ENCODE measurements at places on chromosomes 12 and 14. TPM values are rescaled to one million over a fixed set of nuclear protein-coding genes. Genes with fewer than 3 reads are reported as not detected.

Gene PZP
- total RNA-seq: not detected

Gene GLIPR1L1
- not detected for total RNA-seq

Gene MUCL1
- not detected for total RNA-seq

Gene EID3
- total RNA-seq: 4.2 TPM

Gene EGLN3
- 12.0 TPM for total RNA-seq

Gene KRT6B
- total RNA-seq: not detected

DNA sequence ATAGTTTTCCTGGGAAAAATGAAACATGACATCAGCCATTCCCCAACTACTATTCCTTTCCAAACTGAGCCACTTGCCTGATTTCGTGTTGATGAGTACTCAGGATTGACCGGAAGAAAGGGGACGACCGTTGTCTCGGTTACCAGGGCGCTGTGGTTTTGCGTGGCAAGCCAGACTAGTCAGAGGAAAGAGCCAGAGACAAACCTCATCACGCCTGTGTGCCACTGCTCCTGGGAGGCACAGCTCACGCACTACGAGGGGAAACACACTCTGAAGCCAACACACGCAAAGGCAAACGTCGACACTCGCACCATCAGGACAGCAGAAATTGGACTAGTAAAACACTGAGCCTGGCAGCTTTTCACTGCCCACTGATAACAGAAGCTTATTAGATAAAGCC, 35.0 kb downstream of the GIT2 start:
- DNase-seq: no peak

DNA sequence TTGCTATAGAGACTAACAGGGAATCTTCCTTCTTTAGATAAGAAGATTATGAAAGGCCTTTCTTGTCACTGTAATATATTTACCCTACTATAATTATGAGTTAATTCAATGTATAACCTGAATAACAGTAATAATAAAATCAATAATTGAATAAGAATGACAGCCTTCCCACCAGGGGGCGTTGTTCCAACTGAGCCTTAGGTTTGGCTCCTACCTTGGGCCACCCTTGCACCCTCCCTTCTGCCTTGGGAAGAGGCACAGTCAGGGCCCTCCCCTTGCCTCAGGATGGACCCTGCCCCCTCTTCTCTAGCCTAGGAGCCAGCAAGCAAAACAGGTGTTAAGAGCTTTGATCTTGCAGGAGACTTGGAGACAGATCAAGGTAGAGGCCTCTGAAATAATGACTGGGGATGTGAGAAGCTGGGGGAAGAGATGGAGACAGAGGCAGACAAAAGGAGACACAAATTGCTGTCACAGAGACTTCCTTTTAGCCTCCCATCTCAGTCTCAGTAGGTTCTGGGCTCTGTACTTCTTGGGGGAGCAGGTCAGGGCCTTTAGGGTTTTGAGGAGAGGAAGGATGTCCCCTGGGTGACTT, 40.1 kb upstream of the CISTR start:
- DNase-seq: peak; percentile 17

GRCh38 chr14:57071639-57072038, 197.1 kb downstream of the EXOC5 start:
- DNase-seq: no peak

GRCh38 chr12:124545508-124546418, 21.6 kb downstream of the NCOR2 start:
- DNase-seq: peak; percentile 75

GRCh38 chr12:11540615-11541310, 108.7 kb upstream of the ETV6 start:
- no peak for DNase-seq

GRCh38 chr12:74412606-74413230, 124.9 kb upstream of the ATXN7L3B start:
- no peak for DNase-seq

DNA sequence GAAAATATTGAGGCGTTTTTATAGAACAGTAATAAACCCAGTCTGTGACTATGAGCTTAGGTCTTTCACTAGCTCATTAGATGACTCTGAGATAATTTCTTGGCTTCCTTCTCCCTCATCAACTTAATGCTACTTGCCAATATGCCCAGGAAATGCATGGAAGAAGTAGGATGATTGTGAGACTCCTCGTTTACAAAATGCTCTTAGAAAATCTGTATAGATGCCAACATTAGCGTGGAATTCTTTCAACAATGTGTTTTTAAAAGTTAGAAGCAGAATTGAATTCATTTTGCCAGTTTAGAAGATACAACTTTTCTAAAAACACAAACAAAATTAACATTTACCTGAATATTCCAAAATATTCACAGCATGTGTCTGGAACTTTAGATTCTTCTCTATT, 424.6 kb downstream of the BTG1 start:
- DNase-seq: no peak

- DNase-seq: no peak
Observed at GRCh38 chr14:103094406-103095209, at the start of gene EXOC3L4. Gene EXOC3L4 (plus strand): TSS chr14:103094725. CDS start chr14:103100220, 5,495 bp downstream.

GRCh38 chr12:7221486-7221885, 32.0 kb downstream of the PEX5 start:
- no peak for DNase-seq

GRCh38 chr14:51977075-51977474, 12.3 kb upstream of the RTRAF start:
- DNase-seq: no peak

GRCh38 chr14:98278800-98279199, 993.2 kb downstream of the BCL11B start:
- no peak for DNase-seq

DNA sequence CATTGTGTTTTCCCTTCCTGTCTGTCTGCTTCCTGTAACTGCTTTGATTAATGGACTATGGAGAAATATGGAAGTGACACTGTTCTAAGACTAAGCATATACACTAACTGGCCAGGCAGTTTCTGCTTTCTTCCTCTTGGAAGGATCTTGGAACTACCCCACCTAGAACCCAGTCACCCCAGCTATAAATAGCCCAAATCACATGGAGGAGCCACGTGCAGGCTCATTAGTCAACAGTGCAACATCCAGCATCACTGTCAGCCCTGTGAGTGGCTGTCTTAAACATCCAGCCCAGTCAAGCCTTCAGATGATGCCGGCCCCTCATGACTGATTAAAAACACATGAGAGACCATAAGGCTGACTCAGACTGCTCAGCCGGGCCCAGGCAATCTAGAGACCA, 39.2 kb downstream of the BCAT1 start:
- DNase-seq: no peak
